ENCODE measurements at places on chromosomes 4 and X.

- DNase-seq = no peak
Measured at GRCh38 chr4:8212622-8213021, 13.5 kb downstream of the SH3TC1 start.

- DNase-seq = no peak
Measured at GRCh38 chr4:109662771-109663170, 40.5 kb downstream of the CASP6 start.

DNA sequence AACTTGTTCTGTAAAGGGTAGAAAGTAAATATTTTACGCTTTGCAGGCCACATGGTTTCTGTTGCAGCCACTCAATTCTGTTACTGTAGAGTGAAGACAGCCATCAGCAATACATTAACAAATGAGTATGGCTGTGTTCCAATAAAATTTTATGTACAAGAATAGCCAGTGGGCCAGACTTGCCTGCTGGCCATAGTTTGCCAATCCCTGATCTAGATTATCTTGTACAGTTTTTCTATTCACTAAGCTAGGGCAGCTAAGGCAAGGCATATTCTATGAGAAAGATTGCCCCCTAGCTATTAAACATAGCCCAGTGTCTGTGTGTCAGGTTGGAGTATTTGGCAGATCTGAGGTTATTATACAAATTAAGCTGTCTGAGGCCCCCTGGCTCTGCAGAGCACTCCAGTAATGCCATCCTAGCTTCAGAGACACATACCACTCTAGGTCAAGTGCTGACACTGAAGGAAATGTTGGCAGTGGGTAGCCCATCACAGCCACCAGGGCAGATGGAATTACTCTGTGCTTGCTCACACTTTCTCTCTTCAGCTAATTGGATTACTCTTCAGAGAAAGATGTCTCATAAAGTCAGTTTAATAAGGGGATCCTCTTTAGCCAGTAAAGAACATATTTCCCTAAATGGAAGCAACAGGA is 40.7 kb downstream of the MTTP start:
- no peak for DNase-seq

DNA sequence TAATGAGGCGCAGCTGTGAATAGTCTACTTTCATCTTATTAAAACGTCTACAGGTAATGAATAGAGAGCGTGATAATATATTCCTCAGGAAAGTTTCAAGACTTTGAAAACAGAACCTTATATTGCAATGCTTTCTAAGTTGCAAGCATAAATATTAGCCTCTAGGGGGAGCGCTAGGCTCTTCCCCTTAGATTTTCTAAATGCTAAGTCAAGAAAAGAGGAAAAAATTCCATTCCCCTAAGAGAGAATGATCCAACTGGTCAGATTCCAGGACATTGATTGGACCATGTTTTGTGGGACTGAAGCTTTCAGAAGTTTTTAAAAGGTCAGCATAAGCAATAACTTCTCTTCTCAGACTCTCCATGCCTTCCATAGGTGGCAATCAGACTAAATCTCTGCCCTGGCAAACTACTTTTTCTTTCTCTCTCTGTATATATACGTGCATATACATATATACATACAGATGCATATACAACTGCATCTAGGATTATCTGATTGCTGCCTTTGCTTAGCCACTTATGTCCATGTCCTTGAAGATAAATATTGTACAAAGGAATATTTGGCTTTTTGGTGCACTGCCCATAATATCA is 492.9 kb downstream of the INPP4B start:
- DNase-seq = peak; percentile 69

GRCh38 chrX:45508454-45508853 is 307.8 kb upstream of the DIPK2B start:
- peak; percentile 79 for DNase-seq

DNA sequence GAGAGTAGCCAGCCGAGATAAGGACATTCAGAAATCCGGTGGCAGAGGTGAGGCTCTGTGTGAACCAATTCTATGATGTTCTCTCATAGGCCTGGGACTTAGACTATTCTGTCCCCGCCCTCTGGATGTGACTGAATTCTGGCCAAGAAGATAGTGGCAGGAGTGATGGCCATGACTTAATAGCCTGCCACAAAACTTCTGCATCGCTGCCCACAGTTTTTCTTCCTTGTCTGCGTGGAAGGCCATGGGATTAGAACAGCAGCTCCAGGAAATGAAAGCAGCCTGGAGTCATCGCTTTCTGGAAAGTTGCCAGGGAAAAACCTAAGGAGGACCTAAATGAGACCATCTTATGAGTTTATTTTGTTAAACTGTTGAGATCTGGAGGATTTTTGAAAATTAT is 134.7 kb downstream of the F11 start:
- DNase-seq = peak; percentile 28

DNA sequence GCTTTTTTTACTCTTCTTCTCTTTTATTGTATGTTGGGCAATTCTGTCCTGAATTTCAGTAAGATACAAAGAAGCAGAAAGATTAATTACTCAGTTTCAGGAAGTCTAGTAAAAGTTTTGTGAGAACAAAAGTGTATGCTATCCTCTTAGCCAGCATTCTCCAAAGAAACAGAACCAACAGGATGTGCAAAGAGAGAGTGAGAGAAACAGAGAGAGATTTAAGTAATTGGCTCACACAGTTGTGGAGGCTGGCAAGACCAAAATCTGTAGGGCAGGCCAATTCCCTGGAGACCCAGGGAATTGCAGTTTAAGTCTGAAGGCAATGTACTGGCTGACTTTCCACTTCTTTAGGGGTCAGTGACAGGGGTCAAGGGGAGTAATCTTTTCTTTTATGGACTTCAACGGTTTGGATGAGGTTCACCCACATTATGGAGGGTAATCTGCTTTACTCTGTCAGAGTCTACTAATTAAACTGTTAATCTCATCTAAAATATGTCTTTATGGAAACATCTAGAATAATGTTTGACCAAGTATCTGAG is 59.2 kb upstream of the SLC39A8 start:
- DNase-seq = no peak

GRCh38 chrX:107602694-107603239 is 25.5 kb upstream of the PRPS1 start:
- no peak for DNase-seq

DNA sequence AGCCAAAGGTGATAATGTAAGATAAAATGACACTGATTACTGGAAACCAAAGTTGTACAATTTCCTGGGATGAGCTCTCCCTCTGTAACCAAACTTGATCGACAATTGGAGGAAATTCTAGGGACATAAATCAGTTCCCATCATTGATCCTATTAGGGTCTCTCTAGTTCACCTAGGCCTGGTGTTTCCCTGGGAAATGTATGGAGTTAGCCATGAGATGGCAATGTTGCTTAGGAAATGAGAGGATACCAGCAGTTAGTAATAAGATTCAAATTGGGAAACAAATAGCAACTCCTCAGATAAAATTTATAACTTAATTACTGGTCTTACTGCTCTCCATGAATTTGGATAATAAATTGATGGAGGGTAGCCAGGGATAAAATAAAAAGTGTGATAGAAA is 52.2 kb downstream of the SPATA18 start:
- peak; percentile 21 for DNase-seq

DNA sequence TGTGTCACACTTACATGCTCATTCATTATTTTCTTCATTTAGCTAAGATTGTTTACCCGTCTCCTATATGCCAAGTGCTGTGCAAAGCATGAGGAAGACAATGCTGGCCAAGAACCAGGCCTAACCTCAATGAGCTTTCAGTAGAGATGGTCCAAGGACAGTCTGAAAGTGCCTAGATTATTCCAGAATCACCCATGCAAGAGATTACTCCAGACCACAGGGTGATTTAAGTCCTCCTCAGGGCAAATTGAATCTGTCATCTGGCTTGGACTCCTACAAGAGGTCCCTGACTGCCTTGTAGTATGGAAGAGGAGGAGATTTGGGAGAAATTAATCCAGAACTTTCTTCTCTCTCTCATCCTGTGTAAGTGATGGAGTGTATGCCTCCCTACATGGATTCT is 99.4 kb upstream of the NDP start:
- no peak for DNase-seq

GRCh38 chr4:56860781-56861180 is 39.3 kb upstream of the SPINK2 start:
- DNase-seq = no peak

DNA sequence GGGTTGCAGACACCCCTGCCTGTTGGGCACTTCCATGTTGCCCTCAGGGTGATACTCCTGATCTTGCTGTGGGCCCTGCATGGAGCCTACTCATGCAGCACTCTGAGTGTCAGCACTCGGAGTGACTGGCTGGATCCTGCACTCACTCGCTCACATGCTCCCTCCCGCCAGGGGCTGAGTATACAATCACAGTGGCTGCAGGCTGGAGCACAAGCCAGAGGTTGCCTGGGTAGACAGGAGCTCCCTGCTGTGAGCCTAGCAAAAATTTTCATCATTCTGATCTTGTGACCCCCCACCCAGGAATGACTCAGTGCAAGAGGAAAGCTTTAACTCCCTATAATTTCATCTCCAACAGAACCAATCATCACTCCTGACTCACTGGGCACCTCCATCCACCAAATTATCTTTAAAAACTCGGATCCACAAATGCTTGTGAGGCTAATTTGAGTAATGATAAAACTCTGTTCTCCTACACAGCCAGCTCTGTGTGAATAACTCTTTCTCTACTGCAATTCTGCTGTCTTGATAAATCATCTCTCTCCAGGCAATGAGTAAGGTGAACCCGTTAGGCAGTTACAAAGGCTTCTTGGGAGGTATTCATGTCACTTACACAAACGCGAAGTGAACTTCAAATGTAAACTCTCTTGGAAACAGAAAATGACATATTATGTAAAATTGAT is 1180.8 kb upstream of the PABPC4L start:
- peak; percentile 26 for DNase-seq

GRCh38 chr4:172631832-172632231 is 536.8 kb upstream of the GALNT7 start:
- DNase-seq = no peak

DNA sequence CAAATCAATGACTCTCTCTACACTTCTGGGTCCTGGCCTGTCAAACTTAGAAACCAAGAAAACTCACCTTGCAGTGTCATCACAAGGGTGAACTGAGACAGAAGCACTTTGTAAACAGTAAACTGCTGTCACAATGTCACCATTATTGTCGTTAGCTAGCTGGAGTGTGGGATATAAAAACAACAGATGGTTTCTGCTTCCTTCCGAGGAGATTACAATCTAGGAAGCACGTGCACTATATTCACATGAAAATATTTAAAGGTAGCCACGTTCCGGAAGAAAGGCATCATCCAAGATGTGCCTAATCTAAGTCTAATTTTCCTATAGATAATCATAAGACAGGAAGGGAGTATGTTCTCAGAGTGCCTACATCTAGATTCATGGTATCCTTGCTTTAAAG is 64.7 kb upstream of the ACSL1 start:
- DNase-seq = no peak

DNA sequence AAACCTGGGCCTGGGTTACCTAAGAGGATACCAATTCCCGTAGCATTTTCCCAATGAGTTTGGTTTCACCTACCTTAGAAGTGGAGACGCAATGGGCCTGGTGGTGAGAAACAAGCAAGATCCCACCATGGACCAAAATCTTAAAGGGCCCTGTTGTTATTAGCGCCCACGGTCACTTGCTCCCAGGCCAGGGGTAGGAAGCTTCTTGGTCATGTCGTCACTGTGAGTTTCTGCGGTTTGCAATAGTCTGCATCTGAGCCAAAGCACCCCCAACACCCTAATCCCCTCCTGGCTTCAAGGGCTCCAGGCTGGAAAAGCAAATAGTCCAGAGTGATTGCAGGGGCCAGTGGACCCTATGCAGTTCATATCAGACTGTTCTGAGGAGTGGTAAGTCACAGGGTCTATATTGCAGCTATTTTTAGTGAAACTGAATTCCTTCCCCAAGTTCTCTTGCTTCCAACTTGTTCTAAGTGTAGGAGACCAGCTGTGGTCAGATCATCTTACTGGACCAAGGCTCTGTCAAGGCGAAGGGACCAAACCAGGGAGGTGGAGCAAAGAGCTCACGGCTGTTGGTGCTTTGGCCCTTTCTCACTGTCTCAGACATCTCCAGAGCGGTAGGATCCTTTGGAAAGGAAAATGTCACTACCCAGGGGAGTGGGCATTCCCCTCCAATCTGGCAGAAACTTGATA is 307.9 kb upstream of the F9 start:
- no peak for DNase-seq

DNA sequence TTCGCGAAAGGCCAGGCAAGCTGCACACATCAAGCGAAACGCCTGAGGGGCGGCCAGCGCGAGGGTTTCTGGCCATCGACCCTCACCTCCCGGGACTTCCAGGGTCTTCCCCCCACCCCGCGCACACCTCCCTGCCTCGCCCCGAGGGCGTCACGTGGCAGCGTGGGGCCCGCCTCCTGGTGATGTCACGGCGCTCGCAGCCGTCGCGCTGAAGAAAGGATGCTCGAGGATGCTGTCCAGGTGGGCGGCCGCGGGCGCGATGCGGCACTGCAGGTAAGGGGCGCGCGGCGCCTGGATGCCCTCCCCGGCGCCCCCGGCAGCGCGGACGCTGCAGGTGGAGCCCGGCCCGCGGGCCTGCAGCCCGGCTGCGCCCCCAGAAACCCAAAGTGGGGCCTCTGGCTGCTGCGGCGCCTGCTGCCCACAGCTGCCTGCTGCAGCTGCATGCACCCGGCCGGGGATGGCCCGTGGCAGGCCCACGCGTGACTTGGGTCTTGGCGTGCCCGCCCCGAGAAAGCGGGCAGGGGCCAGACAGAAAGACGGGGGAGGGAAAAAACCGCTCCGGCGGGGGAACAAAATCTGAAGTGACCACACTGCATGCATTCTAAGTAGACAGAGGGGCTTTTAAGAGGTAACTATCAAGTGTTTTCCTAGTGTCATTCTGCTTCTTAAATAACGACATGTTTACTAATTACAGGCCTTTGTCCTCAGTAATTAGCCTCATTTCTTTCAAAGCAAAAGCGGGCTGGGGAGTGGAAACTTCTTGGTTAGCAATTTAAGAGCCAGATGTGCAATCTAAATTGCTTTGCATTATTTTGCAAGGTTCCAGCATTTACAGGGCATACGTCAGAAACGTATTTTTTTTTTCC is 1.7 kb downstream of the CLCN4 start:
- no peak for DNase-seq

GRCh38 chr4:161656594-161656993 is 507.2 kb downstream of the FSTL5 start:
- no peak for DNase-seq

GRCh38 chrX:21959362-21960051 is 19.0 kb downstream of the SMS start:
- DNase-seq = no peak

- peak; percentile 25 for DNase-seq
Measured at GRCh38 chr4:86185659-86186058, 174.2 kb downstream of the MAPK10 start.

- DNase-seq = no peak
Measured at GRCh38 chr4:168881781-168882420, 128.2 kb downstream of the CBR4 start.

DNA sequence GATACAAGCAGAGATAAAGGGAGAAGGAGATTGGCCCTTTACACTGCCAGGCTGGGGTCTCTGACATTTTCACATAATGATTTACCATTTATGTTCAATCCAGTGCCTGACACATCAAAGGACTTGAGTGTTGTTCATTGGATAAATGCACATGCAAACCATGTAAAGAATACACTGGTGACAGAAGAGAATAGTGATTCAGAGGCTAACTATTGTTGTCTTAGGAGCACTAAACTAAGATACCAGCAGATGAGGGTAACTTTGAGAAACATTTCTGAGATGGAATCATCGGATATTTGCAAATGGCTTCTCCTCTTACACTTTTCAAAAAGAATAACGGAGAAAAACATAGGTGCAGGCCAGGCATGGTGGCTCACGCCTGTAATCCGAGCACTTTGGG is 67.3 kb upstream of the HHIP start:
- peak; percentile 73 for DNase-seq
